ENCODE measurements at places on chromosomes 2 and 18.

DNA sequence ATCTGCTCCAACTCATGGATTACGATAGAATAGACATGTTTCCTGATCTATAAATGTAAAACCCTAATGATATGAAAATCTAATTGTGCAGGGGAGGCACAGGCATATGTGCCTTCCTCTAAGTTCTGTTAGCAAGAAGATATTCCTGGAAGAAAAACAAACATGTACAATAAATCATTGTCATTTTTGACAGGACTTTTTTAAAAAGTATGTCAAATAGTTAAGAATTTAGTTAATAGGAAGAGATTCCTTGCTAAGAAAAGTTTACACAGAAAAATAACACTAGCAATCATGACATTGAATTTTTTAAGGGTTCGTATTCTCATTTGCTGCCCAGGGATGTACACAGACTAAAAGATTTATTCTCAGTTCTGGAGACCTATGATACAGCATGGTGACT lies 15.3 kb upstream of the CREB1 start:
- no peak for DNase-seq

- no peak for DNase-seq
Observed at GRCh38 chr2:74688881-74689280, 34.8 kb downstream of the SEMA4F start.

- no peak for DNase-seq
Observed at GRCh38 chr2:225821351-225821750, 421.8 kb downstream of the NYAP2 start.

- no peak for DNase-seq
Observed at GRCh38 chr2:105057005-105057404, 19.1 kb downstream of the MRPS9 start.

- no peak for DNase-seq
Observed at GRCh38 chr2:100551303-100551702, 11.5 kb upstream of the PDCL3 start.

DNA sequence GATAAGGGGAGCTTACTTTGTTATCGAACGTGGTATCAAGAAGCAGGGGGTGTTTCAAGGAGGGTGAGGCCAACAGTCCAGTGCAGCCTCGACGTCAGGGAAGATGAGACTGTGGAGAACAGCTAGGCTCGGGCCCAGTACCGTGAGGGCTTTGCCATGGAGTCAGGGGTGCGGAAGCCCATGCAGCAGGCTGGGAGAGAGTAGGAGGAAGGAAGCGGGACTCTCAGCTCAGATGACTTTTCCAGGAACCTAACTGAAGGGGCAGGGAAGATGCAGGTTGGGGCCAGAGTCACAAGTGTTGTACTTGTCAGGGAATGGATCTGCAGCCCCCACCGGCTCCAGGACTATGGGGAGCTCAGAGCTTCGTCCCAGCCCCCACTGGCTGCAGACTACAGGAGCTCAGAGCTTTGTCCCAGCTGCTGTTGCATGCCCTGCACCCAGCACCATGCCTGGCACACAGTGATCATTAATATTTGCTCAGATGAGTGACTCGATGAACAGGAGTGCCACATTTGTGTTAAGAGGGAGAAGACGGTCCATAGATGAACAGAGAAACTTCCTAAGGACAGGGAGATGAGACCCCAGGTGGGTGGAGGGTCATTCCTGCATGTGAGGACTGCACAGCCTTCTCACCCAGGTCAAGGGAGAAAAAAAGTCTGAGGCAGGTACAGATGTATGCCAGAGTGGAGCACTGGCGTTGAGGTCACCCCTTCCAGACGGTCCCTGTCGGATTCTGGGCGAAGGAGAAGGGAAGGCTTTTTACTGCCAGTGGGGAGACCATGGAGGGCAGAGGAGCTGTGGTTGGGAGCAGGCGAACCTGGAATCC lies 36.4 kb downstream of the PTGR3 start:
- no peak for DNase-seq

- DNase-seq, result no peak
Observed at GRCh38 chr18:77114415-77115191, 18.0 kb downstream of the MBP start.

DNA sequence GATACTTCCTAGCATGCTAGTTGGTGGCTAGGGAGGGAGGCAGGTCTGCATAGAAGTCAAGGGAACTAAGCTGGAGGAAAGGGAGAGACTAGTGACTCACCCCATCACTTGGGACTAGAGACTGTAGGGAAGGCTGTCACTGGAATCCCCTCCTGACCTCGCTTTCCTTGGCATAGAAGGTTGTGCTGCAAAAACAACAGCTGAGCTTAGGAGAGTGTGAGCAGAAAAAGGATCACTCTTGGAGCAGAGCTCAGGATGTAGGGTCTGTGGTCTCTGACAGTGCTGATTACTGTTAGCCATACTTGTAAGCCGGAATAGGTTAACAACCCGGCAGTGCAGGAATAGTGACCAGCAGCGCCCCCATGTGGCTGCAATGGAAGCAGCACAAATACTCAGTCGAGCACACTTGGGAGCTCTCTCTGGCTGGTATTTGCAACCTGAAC lies 66.9 kb upstream of the SMAD2 start:
- DNase-seq, result peak; percentile 84

DNA sequence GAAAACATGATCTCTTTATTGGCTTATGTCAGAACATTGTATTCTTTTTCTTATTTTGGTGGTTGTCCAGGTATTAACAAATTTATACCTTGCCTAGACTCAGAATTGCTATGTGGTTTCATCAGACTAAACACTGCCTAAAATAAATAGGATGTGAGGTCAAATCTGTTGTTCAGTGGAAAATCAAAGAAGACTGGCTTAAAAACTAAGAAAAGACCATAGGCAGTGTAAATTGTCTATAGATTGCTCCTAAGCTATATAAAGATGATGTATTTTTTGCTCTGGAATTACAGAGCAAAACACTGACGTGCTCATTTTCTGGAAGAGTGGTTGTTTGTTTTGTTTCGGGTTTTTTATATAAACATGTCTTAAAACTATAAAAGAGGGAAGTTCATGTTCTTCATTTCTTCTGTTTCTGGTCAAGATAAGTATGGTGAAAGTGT lies 266.0 kb downstream of the ALPK2 start:
- no peak for DNase-seq

DNA sequence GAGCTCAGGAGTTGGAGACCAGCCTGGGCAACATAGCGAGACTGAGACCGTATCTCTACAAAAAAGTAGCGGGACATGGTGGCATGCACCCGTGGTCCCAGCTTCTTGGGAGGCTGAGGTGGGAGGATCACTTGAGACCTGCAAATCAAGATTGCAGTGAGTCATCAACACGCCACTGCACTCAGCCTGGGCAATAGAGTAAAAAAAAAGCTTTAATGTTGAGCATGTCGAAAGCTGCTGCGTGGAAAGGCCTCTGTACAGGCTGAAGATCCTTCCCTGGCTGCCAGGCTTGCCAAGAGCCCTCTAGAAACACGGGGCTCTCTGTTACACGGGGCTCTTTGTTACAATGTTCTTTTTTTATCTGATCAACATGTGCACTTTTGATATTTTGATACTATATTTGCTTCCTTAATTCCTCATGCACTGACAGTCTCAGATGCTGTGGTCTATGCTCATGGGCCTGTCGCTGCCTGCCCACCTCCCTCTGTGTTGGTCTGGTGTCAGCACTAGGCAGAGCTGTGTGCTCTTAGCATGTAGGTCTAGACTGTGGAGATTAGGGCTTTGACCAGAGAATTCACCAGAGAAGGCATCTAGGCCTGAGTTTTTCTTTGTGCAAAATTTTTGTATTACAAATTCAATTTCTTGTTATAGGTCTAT lies 18.7 kb downstream of the CLK1 start:
- no peak for DNase-seq

GRCh38 chr2:230417436-230417835 lies 1.4 kb downstream of the SP100 start:
- no peak for DNase-seq

DNA sequence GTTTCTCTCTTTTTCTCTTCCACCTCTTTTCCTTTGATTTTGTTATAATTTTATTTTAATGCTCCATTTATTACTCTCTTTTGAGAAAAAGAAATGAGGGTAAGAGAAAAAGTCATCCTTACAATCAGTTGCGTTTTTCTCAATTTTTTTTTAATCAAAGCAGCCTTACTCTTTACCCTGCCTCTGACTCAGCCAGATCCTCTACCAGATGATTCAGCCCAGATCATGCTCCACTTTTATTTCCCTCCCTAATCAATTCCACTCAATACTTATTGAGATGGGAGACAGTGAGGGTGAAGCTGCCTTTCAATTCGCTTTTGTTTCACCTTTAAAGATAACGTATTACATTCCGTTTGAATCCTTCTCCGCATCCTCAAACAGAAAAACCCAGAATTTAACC lies 337.9 kb downstream of the SATB2 start:
- DNase-seq, result no peak

DNA sequence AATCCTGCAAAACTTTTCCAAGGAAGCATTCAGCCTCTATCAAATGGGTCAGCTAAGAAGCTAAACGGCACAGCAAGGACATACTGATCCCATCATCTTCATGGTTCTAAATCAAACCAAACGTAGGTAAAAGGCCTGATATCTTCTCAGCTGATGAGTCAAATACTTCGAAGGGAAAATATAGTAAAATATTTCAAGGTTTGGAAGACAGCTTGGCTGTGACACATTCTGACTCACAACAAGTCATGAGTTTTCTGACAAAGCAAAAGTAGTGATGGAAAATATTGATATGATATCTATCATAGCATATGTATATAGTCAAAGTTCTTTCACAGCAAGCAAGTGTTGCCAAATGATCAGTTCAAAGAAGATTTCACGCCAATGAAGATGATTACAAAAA lies 31.5 kb downstream of the DOCK10 start:
- DNase-seq, result no peak

DNA sequence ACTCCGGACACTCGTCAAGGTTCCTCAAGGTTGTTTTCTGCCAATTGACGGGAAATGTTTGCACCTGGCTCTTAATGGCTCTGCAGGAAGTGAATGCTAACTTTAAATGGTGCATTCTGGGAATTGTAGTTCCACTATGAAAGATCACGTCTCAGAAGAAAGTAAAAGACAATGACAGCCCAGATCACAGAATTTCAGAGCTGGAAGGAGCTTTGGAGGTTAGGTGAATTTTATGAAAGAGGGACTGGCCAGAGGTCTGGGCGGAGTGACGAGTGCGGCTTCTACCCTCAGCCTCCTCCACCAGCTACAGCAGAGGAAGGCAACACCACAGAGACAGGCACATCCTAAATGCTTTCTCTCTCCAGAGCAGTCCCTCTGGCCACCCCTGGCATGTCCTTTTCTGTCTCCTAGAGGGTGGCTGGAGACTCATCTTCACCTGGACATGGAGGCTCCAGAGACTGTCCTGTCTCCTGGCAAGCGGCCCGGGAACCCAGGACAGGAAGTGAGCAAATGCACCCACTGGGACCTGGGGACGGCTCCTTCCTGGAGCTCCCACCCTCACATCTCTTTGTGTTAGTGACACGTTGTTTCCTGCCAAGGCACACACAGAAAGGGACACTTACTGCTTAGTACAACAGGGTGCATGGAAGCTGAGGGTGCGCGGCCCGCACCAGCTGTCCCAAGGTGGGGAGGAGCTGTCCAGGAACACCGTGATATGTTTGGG lies 19.4 kb downstream of the THAP4 start:
- peak; percentile 91 for DNase-seq

DNA sequence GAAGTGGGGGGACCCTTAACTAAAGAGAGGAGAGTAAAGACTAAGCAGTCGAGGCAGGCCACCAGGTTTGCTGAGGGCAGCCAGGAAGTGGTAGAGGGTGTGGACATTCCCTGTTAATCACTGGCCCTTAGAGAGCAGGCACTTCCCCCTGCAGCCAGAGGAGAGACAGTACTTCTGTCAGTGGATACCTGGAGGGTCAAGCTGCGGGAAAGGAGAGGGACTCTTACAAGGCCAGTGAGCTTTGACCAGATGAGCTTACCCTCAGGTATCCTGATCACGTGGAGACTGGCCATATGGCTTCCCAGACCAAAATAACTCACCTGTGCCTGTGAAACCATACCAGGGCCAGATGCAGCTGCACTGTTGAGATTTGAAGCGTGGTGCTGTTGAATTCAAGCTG lies 28.6 kb downstream of the ITGA6 start:
- DNase-seq, result peak; percentile 55

DNA sequence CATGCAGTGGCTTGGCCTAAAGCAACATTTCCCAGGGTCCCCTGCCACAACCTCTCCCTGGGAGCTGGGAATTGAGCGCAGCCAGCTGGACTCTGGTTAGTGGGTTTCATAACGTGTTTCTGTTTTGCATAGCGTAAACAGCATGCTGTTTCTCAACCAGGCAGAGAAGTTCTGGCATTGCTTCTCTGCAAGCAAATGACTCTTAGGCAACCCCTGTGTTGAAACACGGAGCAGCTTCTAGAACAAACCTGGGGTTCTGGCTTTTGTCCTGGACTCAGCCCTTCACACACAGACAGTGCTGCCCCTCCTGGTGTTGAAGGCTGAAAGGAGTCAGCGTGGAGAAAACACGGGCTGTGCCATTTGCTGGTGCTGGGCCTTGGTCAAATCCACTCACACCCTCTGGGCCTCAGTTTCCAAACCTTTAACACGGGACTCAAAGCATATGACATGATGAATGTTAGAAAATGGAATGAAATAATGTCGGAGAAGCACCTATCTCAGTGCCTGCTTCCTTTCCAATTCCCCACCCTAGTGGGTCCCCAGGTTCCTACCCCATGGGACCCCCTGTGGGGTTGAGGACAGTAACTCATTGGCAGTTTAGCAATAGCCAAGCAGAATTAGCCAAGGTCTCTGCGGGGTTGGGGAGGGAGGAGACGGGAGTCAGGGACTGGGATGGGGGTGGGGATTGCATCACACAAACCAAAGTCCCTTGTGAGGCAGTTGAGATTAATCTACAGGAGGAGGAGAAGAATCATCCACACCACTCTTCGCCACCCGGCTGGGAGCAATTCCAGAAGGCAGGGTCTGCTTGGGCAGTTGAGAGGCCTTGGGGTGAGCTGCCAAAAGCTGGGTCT lies 30.2 kb upstream of the IL1R2 start:
- DNase-seq, result no peak

- DNase-seq, result peak; percentile 10
Observed at GRCh38 chr2:79369127-79369526, 143.7 kb upstream of the CTNNA2 start.

GRCh38 chr2:85988175-85988913 lies 99.6 kb upstream of the ST3GAL5 start:
- DNase-seq, result no peak

All from GM23338 (cell line).